Large intestine (tissue), 12 donors: ENCODE measurements at places on chromosomes 3 and 15. TPM values are rescaled to one million over a fixed set of nuclear protein-coding genes. Genes with fewer than 3 reads are reported as not detected.

DNA sequence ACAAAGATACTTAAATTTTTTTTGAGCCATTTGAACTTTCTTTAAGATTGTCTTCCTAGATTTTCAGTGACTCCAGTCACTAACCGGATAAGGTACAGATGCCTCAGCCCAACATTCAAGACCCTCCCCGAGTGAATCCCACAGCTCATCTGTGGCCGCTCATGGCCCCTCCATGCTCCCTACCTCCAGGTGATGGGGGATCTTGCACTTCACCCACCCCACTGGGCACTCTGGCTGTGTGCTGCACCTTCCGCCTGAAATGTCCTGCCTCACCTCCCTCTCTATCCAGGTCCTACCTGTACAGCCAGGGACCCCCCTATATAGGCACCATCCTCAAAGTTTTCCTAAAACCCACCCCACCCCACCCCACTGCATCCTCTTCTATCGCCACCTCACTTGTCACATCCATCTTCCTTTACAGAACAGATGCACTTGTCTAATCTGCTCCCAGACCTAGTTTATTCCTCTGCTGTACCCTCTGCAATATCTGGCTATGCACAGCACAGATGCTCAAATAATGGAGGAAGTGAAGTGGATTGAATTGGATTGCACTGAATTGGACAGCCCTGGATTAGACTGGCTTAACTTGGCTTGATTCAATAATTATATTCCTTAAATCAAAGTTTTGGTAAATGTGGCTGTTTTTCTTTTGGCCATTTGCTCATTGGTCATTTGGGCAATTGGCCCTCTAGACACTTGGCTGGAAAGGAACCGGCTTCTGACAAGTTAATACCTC is 24.5 kb downstream of the NTRK3 start:
- H3K27me3 ChIP-seq, result no peaks in the 10 kb centered on the region
- H3K4me1 ChIP-seq, result no peaks in the 10 kb centered on the region
- no peaks in the 10 kb centered on the region for H3K36me3 ChIP-seq
- no peak overlapping the region for H3K27ac ChIP-seq

CD200R1 gene
- polyA plus RNA-seq, result 1.7 TPM

DNA sequence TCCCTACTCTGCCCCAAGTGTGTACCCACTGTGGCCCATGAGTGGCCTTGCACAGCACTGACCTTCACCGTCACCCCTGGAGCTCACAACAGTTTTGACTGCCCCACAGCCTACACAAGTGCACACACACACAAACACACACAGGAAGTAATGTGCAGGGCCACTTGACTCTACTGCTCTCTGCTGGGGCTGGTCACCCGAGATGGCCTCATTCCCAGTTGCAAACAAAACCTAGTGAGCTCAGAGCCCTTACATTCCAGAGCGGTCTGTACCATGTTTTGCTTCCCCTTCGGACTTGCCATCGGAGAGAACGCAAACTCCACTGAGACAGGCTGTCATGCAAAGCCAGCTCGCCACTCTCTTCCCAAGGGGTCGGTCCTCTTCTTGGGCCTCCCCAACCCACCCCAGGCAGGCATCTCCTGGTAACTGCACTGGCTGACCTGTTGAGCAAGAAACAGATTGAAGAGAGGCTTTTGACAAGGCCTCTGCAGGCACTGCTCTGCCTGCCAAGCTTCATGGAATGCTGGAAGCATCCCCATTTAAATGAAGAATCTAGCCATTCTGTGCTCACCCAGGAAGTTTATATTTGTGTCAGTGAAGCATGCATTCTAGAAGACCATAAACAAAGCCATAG is 232.0 kb upstream of the IGF1R start:
- H3K36me3 ChIP-seq, result no peaks in the 10 kb centered on the region
- no peak overlapping the region for H3K4me3 ChIP-seq
- H3K27me3 ChIP-seq, result peaks cover 31% of the 10 kb centered on the region
- DNase-seq, result no peak
- H3K27ac ChIP-seq, result no peak overlapping the region
- H3K4me1 ChIP-seq, result peaks cover 2% of the 10 kb centered on the region

MRPS22 gene
- polyA plus RNA-seq, result 61.8 TPM

DNA sequence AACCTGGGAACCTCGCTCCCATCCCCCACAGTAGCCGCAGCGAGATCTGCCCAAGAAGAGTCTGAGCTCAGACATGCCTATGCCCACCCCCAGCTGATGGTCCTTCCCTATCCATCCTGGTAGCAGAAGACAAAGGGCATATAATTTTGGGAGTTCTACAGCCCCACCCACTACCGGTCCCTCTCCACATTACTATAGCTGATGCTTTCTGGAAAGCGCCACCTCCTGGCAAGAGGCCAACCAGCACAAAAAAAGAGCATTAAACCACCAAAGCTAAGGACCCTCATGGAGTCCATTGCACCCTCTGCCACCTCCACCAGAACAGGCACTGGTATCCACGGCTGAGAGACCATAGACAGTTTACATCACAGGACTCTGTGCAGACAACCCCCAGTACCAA is 168.4 kb downstream of the MEGF11 start:
- no peak overlapping the region for H3K27ac ChIP-seq
- H3K36me3 ChIP-seq, result no peaks in the 10 kb centered on the region

DNA sequence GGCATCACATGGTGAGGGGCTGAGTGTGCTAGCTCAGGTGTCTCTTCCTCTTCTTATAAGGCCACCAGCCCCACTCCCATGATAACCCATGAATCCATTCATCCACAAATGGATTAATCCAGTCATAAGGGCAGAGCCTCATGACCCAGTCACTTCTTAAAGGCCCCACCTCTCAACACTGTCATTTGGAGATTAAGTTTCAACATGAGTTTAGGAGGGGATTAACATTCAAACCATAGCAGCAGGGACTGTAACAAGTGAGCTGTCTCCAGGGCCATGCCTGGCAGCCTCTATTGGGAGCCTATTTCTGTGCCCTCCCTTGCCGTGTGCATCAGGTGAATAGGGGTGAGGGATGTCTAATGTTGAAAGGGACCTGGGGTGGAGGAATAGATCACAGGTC is 77.5 kb downstream of the CHRD start:
- H3K4me1 ChIP-seq, result no peaks in the 10 kb centered on the region
- H3K27ac ChIP-seq, result no peak overlapping the region
- DNase-seq, result no peak

DNA sequence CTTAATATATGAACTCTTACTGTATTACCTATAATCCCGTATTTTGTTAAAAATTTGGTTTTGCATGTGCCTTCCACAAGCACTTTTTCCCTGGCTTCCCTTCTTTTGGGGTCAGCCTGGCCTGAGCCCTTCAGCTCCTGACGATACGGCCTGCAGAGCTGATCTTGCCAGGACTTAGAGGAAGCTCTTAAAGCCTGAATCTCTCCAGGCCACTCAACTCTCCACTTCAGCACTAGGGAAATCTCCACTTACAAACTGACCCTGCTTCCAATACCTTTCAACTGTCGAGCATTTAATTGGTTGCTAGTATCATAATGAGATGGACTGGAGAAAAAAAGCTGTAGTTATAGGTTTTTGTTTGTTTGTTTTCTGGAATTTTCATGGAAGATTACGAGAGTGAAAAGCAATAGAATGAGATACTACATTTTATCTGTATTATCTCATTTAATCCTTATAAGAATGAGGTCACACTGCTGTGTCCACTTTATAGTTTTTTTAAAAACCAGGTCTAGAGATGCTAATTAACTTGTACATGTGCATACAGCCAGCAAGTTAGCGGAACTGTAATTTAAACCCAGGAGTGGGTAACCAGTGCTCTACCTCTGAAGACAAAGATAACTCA is 54.8 kb downstream of the ZBTB38 start:
- DNase-seq, result no peak
- peaks cover 16% of the 10 kb centered on the region for H3K4me1 ChIP-seq
- no peaks in the 10 kb centered on the region for H3K27me3 ChIP-seq
- H3K27ac ChIP-seq, result no peak overlapping the region
- no peak overlapping the region for H3K4me3 ChIP-seq
